Lower lobe of right lung (tissue), 2 donors: ENCODE measurements at places on chromosomes 5 and 9.

DNA sequence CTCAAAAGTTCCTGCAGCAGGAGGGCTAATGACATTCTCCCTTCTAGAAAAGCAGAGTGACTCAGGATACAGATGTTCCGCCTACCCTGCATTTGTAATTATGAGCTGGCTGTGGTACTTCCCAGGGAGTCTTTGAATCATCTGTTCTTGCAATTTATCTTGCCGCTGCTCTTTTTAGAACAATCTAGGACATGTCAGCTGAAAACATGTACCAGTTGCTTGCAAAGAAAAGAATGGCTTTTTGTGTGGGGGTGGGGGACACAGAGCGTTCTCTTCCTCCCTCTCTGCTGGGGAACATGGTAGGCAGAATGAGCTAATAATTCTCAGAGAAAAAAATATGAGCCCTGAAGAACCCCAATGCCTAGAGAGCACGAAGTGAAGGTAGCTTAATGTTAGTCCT, 51.7 kb upstream of the TUT7 start:
- DNase-seq = no peak

DNA sequence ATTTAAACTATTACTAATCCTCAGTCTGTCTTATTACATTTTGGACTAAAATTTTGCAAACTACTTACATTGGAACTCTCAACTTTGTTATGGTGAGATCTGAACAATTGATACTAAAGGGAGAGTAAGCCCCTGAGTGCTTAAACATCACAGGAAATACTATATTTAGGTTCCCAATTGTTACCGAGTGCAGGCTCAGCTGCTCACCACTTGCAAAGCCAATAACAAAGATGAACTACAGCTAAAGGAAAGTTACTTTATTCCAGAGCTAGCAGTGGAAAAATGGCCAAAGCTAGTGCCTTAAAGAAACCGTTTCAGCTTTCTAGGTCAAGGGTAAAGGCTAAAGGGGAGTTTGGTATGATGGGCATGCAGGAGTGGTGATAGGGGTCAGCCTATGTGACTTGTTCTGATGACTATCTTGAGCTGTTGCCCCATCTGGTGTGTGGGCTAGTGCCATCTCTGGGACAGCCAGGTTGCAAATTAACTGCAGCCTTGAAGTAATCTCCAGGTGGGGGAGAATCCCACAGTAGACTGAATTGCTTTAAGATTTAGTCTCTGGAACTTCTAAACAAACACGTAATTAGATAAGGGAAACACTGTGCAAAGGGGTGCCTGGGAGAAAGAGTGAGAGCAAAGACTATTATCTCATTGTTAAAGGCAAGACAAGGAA, 7.8 kb upstream of the NDUFB6 start:
- no peak for DNase-seq

DNA sequence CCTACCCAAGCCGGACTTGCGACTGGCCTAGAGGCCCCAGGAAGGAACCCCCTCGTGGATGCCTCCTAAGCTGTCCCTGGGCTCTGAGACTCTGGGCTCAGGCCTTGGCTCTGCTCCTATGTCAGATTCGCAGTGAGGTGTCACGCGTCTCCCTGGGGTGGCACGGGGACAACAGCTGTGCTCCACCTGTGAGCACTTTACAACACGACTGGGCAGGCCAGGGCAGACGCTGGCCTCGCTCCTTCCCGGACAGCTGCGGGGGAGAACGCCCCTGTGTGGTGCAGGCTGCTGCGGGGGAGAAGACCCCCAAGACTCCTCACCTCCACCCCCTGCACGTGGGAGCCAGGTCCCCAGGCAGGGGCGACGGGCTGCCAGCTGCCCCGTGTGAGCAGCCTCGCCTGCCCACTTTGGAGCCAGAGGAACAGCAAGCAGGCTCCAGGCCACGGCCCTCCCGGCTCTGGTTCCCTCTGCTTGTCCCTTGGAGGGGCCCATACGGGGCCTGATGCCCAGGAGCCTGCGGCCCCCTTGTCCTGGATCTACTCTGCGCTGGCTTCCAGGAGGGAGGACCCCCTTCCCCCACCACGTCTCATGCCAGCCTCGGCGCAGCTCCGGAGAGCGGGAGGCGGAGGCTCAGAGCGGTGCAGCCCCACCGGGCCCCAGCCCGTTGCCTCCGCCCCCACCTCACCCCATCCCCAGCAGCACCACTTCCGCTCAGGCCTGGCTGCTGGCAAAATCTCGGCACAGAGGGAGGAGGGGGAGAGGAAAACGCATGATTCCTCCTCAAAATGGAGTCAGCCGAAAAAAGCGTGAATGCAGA, 36.0 kb downstream of the SARDH start:
- peak; percentile 44 for DNase-seq

- no peak for DNase-seq
Observed at GRCh38 chr9:130763331-130764171, 70.0 kb downstream of the EXOSC2 start.

DNA sequence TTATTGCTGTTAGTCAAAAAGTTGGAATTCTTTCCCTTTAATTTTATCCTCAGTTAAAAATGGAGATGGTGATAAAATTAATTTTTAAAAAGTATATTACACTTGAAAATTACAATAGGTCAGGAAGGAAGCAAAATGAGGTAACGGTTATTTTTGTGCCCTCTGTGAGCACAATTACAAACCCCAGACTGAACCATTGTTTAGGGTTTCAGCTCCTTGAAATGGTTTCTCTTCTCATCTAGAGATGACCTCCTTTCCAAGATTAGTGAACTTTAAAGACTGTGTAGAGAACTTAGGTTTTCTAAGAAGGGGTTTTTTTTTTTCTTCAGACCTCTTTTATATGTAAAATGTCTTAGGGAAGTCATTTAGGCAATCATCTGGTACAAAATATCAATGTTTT, 126.2 kb upstream of the CHD1 start:
- DNase-seq = no peak

GRCh38 chr5:7676455-7676854, 174.5 kb downstream of the CFAP90 start:
- DNase-seq = no peak

DNA sequence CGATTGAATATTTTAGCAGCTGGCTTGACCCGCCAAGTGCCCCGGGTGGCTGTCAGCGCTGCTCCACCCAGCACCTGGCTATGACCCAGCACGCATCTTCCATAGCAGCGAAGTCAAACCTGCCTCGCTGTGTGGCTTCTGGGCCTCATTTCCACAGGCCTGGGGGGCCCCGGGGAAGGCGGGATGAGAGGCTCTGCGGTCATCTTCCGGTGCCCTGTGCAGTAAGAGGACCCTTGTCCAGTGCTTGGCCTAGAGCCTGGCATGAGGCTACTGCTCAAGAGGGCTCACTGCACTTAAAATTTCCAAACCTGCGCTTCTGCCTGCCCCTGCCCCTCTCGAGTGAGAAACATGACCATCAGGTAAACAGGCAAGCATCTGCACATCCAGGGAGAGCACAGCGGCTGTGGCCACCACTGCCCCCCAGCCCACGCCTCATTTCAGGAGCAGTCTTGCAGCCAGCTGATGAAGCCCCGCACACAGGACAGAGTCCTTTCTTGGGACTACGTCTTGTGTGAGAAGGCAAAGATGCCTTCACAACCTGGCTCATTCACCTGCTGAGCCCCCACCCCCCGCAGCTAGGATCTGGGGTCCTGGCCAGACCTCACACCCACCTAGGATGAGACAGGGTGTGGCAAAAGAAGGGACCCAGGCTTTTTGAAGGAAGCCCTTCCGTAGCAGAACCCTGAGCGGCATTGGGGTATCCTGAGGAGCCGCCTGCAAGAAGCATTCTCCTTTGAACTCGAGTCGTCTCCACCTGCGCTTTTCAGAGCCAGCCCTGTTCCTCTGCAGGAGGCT, 69.5 kb upstream of the UNC5A start:
- DNase-seq = no peak

DNA sequence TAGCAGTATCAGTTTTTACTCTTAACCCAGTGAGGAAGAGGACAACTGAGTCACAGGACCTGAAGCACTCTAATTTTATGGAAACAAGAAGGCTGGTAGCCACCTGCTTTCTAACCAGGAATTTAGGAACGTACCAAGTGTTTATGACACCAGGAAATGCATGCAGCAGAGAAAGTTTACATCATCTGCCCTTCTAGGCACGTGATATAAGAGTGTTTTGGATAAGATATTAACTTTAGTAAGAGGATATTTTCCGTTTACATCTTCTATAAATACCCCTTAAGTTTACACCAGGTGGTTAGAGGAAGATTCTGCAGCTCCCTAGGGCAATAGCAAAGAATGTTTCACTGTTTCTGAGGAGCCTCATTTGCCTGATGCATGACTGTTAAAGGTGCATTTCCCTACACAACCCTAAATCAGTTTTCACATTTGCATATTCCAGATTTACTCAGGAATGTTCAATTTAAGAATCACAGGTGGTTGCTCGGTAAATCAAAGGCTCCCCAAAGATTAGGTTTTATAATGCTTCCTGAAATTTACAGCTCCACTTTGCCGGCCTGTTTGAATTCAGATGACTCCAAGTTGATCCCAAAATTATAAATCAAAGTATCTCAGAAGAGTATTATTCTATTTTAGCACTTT, 1.8 kb downstream of the TSC1 start:
- DNase-seq = no peak
